Uterus (tissue), 4 donors: ENCODE measurements at places on chromosomes 1 and 21. TPM values are rescaled to one million over a fixed set of nuclear protein-coding genes. Genes with fewer than 3 reads are reported as not detected.

The RHOU gene
- 41.2 TPM for total RNA-seq

The OR2M3 gene
- not detected for total RNA-seq

The C1orf94 gene
- total RNA-seq: not detected

The ATAD3A gene
- 1.8 TPM for total RNA-seq

The TRMT1L gene
- 10.2 TPM for total RNA-seq

The ABCA4 gene
- total RNA-seq: 0.49 TPM

- no peak overlapping the region for H3K4me3 ChIP-seq
- H3K27me3 ChIP-seq: no peaks in the 10 kb centered on the region
- no peak for DNase-seq
These were observed 581.1 kb upstream of the PLXNA2 start for GRCh38 chr1:208825300-208825699.

DNA sequence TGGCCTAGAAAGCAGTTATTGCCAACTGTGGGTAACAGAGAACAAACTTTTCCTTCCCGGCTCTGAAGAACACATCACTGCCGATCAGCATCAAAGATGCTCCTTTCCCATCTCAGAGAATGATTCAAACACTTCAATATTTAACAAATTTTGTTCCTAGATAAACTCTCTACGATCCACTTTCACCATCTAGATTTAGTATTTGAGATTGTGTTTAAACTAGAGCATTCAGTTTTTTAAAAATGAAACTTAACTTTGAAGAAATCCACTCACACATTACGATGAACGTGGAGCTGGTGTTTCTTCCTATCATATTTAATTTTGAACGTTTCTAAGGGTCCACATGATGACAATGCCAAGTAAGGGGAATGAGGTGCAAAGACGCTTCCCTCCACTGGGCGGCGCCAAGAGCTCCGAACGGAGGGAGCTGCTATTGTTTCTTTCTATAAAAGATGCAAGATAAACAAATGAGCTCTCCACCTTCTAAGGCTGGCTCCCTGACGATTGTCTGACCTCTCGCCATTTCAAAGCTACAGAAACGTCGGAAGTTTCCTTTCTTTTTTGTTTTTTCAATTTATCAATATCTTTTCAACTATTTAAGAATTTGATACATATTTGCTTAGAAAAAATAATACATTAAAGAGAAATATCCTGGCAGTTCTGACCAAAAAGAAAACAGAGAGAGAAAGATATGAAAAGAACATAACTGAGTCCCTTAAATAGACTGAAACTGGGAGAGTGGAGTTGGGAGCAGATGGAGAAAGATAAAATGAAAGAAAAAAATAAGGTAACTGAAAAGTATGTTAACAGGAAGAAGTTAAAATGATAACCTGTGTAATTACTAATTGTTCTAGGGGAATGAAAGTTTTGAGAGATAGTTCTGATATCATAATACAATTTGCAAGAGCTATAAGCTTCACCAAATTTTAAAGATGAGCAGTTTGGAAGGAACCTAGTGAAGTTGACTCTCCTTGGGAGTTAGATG, 4.4 kb upstream of the BARHL2 start:
- H3K4me3 ChIP-seq: no peak overlapping the region
- no peak for DNase-seq
- no peaks in the 10 kb centered on the region for H3K36me3 ChIP-seq

DNA sequence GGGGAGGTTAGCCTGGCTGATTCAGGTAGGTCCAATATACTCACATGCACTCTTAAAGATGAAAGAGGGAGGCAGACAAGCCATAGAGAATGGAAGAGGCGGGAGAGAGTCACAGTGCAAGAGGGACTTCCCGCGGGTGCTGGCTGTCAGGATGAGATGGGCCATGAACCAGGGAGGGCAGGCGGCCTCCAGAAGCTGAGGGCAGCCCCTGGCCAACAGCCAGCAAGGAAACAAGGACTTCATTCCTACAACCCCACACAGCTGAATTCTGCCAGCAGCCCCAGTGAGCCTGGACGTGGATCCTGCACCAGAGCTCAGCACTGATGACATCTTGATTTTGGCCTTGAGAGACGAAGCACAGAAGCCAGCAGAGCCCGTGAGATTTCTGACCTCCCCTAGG, 15.1 kb upstream of the B3GALT5 start:
- H3K4me1 ChIP-seq: no peaks in the 10 kb centered on the region
- no peaks in the 10 kb centered on the region for H3K27me3 ChIP-seq
- H3K4me3 ChIP-seq: no peak overlapping the region
- H3K36me3 ChIP-seq: no peaks in the 10 kb centered on the region
- no peak for DNase-seq
- H3K27ac ChIP-seq: no peak overlapping the region

DNA sequence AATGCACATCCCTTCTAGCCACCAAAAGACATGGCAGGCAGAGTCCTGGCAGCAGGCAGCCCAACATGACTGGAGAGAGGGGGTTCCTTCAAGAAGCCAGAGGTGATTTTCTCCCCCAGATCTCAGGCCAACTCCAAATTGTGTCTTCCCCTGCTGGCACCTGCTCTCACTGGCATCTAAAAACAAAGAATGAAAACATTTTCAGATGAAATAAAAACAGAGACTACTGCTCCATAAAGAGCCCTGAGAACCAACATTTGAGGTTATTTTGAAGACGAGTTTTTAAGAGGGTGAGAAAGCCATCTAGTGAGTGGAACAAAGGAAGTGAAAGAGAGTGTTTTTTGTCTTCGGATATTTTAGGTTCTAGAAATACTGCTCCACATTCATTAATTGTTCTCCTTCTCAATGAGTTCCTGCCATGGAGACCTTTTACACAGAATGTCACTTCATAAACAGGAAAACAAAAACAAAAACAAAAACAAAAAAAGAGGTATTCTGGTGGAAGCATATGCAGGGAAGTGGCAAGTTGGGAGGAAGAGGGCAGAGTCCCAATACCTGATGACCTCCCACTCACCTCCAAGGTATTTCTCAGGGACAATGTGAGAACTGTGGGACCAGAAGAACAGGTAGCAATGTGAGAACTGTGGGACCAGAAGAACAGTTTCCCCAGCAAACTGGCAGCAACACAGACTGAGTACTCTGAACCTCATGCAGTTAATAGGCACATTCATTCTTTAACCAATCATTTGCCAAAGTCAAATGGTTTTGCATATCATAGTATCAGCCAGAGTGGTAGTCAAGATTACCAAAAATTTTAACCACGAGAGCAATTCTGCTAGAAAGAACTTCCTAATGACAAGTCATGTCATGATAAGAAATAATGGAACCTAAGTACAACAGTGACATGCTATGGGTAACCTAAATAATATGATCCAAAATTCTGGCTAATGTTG, 50.0 kb downstream of the KIAA0319L start:
- DNase-seq: no peak
- H3K36me3 ChIP-seq: no peaks in the 10 kb centered on the region
- H3K4me3 ChIP-seq: no peak overlapping the region
- H3K4me1 ChIP-seq: no peaks in the 10 kb centered on the region

GRCh38 chr21:26739189-26739588, 106.0 kb downstream of the ADAMTS1 start:
- no peaks in the 10 kb centered on the region for H3K36me3 ChIP-seq
- H3K4me3 ChIP-seq: no peak overlapping the region
- no peak for DNase-seq
- H3K4me1 ChIP-seq: no peaks in the 10 kb centered on the region
- H3K27me3 ChIP-seq: no peaks in the 10 kb centered on the region
- no peak overlapping the region for H3K27ac ChIP-seq

GRCh38 chr1:43232074-43232473, 37.7 kb upstream of the TMEM125 start:
- H3K27me3 ChIP-seq: no peaks in the 10 kb centered on the region
- H3K27ac ChIP-seq: no peak overlapping the region
- H3K36me3 ChIP-seq: no peaks in the 10 kb centered on the region
- DNase-seq: no peak
- H3K4me3 ChIP-seq: no peak overlapping the region

- DNase-seq: no peak
- no peaks in the 10 kb centered on the region for H3K36me3 ChIP-seq
- no peaks in the 10 kb centered on the region for H3K27me3 ChIP-seq
- no peaks in the 10 kb centered on the region for H3K4me1 ChIP-seq
These were observed 44.5 kb downstream of the LRRC38 start for GRCh38 chr1:13469343-13469742.

GRCh38 chr1:100397681-100398080, 45.4 kb downstream of the CDC14A start:
- no peaks in the 10 kb centered on the region for H3K4me1 ChIP-seq
- H3K36me3 ChIP-seq: peaks cover 1% of the 10 kb centered on the region
- no peak for DNase-seq
- no peak overlapping the region for H3K27ac ChIP-seq
- H3K4me3 ChIP-seq: no peak overlapping the region

- H3K4me1 ChIP-seq: no peaks in the 10 kb centered on the region
- no peak overlapping the region for H3K4me3 ChIP-seq
- H3K27me3 ChIP-seq: no peaks in the 10 kb centered on the region
- H3K36me3 ChIP-seq: no peaks in the 10 kb centered on the region
- no peak overlapping the region for H3K27ac ChIP-seq
These were observed 46.8 kb upstream of the LAPTM5 start for GRCh38 chr1:30804352-30804751.

DNA sequence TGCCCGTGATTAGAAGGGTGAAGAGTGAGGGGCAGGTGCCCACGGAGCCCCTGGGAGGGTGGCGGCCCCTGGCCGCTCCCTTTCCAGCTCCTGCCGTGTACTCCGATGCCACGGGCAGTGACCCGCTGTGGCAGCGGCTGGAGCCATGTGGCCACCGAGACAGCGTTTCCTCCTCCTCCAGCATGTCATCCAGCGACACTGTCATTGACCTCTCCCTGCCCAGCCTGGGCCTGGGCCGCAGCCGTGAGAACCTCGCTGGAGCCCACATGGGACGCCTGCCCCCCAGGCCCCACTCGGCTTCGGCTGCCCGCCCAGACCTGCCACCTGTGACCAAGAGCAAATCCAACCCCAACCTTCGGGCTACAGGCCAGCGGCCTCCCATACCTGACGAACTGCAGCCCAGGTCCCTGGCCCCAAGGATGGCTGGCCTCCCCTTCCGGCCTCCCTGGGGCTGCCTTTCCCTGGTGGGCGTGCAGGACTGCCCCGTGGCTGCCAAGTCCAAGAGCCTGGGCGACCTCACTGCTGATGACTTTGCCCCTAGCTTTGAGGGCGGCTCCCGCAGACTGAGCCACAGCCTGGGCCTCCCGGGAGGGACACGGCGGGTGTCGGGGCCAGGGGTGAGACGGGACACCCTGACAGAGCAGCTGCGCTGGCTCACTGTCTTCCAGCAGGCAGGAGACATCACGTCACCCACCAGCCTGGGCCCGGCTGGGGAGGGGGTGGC, 22.0 kb downstream of the PANK4 start:
- H3K27ac ChIP-seq: no peak overlapping the region
- no peaks in the 10 kb centered on the region for H3K4me1 ChIP-seq
- peaks cover 18% of the 10 kb centered on the region for H3K27me3 ChIP-seq
- no peak for DNase-seq
- no peaks in the 10 kb centered on the region for H3K36me3 ChIP-seq

DNA sequence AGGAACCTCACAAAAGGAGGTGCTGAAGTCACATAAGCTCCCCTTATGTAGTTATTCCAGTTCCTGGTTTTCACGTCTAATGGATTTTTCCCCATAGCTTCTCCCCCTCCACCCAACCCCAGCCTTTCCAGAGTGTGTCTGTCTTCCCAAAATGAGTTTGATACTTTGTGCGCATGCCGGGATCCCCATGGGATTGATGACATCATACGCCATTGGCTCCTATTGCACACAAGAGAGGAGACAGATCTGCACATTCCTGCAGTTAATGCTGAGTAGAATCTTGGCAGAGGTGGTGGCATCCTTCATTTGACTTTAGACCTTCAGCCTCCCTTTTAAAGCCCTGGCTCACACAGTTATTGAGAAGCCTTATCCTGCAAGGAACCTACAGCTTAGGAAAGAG, 71.4 kb downstream of the DDR2 start:
- no peaks in the 10 kb centered on the region for H3K27me3 ChIP-seq
- no peaks in the 10 kb centered on the region for H3K36me3 ChIP-seq
- peak; percentile 47 for DNase-seq
- H3K4me3 ChIP-seq: no peak overlapping the region
- no peak overlapping the region for H3K27ac ChIP-seq
- H3K4me1 ChIP-seq: peaks cover 5% of the 10 kb centered on the region

DNA sequence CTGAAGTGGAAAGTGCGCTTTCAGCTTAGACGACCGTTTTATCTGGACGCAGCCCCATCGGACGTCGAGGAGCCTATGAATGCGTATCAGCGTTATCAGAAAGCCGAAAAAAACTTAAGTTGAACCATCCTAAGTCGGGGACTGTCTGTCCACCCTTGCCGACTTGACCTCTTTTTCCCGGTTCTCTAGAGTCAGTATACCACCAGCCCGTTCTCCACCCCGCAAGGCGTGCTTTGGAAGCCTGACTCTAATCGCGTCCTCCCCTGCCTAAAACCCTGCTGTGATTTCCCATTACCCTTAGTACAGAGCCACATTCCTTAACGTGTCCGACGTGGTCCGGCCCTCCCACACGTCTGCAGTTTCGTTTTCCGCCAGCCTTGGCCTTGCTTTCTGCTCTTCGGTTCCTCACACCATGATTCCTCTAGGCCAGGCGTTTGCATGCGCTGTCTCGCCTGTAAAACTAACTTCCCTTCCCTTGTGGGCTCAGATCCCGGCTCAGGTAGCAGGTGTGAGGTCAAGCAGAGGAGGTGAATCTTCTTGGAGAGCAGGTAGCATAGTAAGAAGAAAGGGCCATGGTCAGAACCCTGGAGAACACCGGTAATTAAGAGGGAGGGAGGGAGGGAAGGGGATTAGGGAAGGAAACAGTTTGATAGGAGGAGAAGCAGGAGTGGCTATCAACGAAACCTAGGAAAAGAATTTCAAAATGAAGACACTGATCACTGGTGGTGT, 865 bp downstream of the ADPRS start:
- peak overlapping the region; percentile 68 for H3K4me3 ChIP-seq
- peaks cover 8% of the 10 kb centered on the region for H3K4me1 ChIP-seq
- H3K27ac ChIP-seq: peak overlapping the region; percentile 81
- no peak for DNase-seq
- no peaks in the 10 kb centered on the region for H3K36me3 ChIP-seq

GRCh38 chr1:235404190-235404589, 37.0 kb downstream of the TBCE start:
- H3K4me3 ChIP-seq: no peak overlapping the region
- H3K4me1 ChIP-seq: no peaks in the 10 kb centered on the region
- no peaks in the 10 kb centered on the region for H3K27me3 ChIP-seq
- no peak for DNase-seq
- no peaks in the 10 kb centered on the region for H3K36me3 ChIP-seq
- H3K27ac ChIP-seq: no peak overlapping the region

- H3K36me3 ChIP-seq: no peaks in the 10 kb centered on the region
- no peak overlapping the region for H3K27ac ChIP-seq
- H3K4me1 ChIP-seq: peaks cover 7% of the 10 kb centered on the region
- no peak for DNase-seq
- no peak overlapping the region for H3K4me3 ChIP-seq
These were observed 2.8 kb downstream of the MAN1A2 start for GRCh38 chr1:117370071-117370470.
